AG10803 (cell line): ENCODE measurements at places on chromosomes 6 and 20.

GRCh38 chr6:54619102-54619501, 227.5 kb upstream of the FAM83B start:
- no peak for DNase-seq

DNA sequence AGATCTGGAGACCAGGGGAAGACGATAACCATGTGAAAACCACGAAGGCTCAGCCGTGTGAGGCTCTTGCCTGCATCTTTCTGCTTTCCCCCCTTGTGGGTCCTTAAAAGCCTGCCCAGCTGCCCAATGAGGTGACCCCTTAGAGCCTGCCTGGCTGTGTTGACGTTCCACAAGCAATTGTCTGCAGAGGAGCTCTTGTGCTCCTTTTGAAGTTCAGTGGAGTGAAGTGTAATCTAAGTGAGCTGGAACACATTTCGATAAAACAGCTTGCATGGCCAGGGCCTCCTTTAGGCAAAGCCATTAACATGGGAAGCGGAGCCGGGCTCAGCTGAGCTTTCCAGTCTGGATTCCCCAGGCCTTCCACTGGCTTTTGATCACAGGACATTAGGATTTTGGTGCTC, 27.3 kb upstream of the TCP11 start:
- DNase-seq, result no peak

GRCh38 chr20:6898928-6899327, 131.4 kb downstream of the BMP2 start:
- DNase-seq, result no peak

GRCh38 chr20:37337208-37337991, 8.5 kb upstream of the SRC start:
- no peak for DNase-seq

DNA sequence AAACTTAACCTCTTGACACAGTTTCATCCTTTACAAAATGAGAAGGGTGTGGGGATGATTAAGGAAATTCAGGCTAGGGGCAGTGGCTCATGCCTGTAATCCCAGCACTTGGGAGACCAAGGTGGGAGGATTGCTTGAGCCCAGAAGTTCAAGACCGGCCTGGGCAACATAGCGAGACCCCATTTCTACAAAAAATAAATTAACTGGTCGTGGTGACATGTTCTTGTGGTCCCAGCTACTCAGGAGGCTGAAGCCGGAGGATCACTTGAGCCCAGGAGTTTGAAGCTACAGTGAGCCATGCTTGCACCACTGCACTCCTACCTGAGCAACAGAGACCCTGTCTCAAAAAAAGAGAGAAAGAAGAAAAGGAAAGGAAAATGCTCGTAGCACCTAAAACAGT, 9.0 kb downstream of the ZSWIM3 start:
- no peak for DNase-seq
